ENCODE measurements at places on chromosomes 3 and 15.

- no peak for DNase-seq
These were observed 49.9 kb upstream of the FURIN start for GRCh38 chr15:90818251-90819210.

- no peak for DNase-seq
These were observed 33.5 kb downstream of the PDIA5 start for GRCh38 chr3:123100193-123100776.

- DNase-seq: no peak
These were observed 12.8 kb downstream of the PCSK6 start for GRCh38 chr15:101476756-101477155.

- DNase-seq: no peak
These were observed 14.8 kb downstream of the MUC13 start for GRCh38 chr3:124919756-124920155.

- no peak for DNase-seq
These were observed 31.1 kb upstream of the HHATL start for GRCh38 chr3:42733501-42734262.

DNA sequence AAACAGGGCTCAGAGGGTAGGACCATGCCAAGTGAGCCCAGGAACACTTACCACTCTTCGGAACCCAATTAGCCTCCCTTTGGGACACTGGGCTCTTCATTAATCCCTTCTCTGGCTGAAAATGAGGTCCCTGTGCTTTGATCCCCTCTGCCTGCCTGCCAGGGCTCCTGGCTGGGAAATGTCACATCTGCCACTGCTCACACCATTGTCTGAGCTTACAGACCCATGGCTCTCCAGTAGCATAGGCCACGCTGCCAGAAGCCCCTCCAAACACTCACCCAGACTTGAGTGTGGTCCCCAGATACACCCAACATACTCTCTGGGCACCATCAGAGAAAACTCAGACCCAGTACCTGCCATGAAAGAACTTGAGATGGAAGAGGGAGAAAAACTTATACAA, 287.3 kb downstream of the XXYLT1 start:
- no peak for DNase-seq

- DNase-seq: peak; percentile 4
These were observed 115.7 kb upstream of the P2RY1 start for GRCh38 chr3:152719264-152719663.

- DNase-seq: no peak
These were observed 612.8 kb upstream of the AGTR1 start for GRCh38 chr3:148084931-148085330.

DNA sequence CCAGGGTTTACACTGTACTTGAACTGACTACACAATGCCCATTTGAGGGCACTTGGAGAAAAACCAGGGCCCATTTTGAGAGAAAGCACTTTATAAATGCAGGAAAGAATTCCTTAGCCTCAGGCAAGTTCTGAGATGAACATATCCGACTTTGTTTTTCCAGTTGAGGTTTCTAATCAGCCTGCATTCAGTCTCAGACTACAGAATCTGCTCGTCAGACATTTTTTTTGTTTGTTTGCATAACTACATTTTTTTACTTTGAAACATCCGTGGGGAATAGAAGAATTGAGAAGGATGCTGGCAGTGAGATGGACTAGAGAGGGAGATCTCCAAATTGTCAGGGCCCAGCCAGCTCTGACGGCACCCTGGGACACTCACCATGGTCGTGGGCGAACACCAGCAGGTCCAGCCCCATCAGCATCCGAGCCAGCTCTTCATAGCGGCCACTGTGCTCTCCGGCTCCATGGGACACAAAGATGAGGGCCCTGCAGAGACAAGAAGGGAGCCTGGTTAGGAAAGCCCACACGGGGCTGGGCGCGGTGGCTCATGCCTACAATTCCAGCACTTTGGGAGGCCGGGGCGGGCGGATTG, 40.8 kb downstream of the MGLL start:
- no peak for DNase-seq

DNA sequence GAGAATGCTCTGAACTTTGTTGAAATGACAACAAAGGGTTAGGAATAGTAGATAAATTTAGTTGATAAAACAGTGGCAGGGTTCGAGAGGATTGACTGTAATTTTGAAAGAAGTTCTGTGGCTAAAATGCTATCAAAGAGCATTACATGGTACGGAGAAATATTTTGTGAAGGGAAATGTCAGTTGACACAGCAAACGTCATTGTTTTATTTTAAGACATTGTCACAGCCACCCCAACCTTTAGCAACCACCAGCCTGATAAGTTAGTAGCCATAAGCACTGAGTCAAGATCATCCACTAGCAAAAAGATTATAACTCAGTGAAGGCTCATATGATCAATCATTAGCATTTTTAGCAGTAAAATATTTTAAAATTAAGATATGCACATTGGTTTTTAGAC, 8.7 kb upstream of the ST3GAL6 start:
- no peak for DNase-seq

DNA sequence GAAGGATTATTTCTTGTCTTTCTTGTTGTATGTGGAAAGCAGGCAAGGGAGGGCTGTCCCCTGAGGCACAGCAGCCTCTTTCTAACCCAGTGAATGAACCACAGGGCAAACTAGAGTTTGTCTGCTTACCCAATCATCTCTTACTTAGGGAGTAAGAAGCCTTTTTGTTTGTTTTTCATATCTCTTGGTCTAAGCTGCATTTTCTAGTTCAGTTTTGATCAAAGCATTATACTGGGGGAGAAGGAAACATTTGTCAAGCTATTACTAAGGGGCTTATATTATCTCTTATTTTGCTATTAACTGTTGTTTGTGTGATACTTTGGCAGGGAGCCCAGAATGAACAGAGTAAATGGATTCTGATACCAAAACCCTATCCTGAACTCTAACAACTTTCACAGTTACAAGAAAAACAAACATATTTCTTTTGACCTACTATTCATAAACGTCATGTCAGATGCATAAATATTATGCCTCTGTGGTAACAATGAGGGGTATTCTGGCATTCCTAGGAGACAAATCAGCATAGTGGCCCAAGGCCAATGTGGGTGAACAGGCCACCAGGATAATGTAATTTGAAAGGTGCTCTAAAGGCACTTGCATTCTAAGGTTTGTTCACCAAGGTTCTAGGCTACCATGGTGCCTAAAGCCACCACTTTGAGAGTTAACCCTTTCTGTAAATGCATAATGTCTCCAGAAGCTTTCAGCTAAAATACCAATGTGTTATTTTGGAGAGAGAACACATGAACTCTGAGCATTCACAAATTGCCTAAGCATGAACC, 271.6 kb upstream of the ZPLD1 start:
- no peak for DNase-seq

- DNase-seq: no peak
These were observed 215.7 kb downstream of the STT3B start for GRCh38 chr3:31748281-31748932.

DNA sequence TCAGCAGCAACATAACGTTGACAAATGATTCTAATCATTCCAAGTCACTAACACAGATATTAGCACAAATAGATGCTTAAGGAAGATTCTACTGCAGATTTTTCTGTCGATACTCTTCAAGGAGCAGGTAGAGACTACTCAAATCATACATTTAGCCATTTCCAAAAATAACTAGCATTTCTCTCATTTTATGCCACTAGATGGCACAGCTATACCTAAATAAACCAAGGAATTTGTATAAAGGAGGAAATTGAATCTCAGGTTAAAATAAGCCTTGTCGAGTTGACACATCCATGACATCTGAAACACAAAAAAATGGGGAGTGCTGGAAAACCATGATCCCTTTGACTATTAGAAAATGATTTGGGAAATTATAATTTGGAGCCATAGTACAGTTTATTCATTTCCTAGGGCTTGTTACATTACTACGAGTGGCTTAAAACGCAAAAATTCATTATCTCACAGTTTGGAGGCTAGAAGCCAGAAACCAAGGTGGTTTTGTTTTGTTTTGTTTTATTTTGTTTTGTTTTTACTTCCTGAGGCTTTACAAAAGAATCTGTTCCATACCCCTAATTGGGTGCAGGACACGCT, 59.5 kb upstream of the STRIT1 start:
- DNase-seq: peak; percentile 14

- no peak for DNase-seq
These were observed 63.3 kb downstream of the ULK4 start for GRCh38 chr3:41898631-41899030.

- DNase-seq: no peak
These were observed 105.8 kb downstream of the FNDC3B start for GRCh38 chr3:172145031-172145686.

DNA sequence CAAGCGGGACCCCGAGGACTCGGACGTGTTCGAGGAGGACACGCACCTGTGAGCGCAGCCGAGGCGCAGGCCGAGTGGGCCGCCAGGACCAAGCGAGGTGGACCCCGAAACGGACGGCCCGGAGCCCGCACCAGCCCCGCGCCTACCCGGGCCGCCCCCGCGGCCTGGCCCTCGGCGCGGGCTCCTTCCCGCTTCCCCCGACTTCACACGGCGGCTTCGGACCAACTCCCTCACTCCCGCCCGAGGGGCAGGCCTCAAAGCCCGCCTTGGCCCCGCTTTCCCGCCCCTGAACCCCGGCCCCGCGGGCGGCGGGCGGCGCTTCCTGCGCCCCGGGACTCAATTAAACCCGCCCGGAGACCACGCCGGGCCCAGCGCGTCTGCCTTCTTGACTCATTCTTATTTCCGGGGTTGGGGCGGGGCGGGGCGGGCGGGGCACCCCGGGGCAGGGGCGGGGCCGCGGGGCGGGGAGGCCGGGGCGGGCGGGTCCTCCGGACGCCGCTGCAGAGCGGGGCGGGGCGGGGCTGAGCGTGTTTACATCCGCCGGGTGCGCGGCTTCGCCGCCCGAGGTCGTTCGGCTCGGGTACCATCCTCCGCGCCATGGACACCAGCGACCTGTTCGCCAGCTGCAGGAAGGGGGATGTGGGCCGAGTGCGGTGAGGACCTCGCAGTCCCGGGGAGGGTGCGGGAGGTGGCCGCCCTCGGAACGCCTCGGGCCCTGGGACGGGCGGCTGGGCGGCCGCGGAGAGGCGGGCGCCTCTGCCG, at the start of gene ABTB1:
TSS of gene ABTB1 (plus strand) at position 524 of the 762 bp plus-strand sequence. CDS start at position 598, 74 bp downstream.
- DNase-seq: no peak

GRCh38 chr3:189712906-189713483, 81.8 kb downstream of the TP63 start:
- DNase-seq: no peak

DNA sequence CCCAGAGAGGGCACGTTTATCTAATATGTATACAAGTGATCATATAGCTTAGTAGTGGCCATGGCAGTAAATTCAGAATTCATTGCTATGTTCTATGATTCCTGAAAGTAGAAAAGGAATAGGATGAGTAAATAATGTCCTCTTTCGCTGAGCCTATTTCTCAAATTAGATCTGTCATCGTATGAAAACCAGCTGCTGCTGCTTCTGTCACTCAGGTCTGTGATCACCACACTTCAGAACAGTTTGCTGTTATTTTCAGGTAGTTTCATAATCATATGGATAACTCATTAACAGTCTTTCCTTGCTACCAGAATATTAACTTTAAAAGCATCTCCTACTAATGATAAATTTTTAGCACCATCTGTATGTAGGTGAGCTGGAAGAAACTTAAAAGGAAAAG, 289.1 kb upstream of the AZI2 start:
- no peak for DNase-seq

- DNase-seq: no peak
These were observed 1.1 kb downstream of the STAC start for GRCh38 chr3:36381311-36381956.

DNA sequence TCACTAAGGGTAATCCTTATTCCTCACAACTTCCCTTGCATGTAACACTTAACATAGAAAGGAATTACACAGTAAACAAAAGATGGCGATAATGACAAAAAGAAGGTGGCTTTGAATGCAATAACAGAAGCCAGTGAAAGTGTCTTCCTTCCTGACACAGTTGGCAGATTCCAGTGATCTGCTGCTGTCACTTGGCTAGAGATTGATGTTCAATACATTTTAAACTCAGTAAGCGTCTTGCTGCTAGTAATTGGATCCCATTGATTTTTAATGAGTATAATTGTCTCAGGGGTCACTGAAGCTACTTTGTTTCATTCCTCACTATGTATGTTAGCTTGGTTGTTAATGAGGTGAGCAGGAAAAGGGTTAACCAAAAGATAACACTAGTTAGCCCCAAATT, 692.7 kb downstream of the NTRK3 start:
- DNase-seq: no peak

DNA sequence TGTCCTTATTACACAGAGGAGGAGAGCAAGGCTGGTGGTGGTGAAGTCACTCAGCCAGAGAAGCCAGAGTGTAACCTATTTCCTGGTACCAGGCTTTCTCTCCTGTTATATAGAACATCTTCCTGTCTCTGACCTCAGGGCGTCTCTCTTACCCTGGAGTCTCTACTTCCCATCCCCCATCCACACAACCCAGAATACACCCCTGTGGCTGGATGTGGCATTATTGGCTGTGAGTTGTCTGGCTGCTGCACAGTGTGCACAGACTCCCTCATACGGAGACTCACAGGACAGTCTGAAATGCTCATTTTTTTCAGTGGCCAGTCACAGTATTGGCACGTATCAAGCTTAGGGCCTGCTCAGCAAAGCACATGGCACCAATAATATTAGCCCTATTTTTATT, 8.6 kb downstream of the PODXL2 start:
- DNase-seq: no peak

DNA sequence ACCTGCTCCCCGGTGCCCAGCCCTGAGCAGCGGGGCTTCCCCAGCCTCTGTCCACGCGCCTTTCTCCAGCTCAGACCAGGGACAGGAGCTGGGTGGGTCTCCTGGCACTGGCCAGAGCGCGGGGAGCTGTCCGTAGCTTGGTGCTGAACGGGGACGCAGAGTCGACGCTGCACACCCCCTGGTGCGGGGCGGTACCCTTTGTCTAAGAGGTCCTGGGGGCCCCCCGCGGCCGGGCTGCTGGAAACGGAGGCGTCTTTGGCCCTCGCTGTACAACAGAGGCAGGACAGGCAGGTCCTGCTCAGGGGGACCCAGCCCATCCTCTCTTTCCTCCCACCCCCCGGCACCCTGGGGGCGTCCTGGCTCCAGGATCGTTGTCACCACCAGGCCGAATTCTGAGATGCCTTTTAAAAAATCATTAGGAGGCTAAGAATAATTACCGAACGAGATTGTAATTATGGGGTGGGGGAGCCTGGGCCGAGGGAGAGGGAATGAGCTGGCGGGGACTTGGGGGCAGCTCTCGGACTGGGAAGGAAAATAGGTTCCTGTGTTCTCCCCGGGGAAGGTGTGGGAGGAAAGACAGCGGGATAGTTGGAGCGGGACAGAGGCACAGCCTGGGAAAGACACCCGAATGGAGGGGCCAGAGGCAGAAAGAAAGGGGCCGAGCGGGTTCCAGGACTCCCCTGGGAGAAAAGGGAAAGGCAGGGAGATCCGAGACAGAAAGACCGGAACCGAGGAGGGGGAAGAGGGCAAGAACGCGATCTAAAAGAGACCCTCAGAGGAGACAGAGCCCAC, 4.1 kb upstream of the SKOR1 start:
- no peak for DNase-seq

DNA sequence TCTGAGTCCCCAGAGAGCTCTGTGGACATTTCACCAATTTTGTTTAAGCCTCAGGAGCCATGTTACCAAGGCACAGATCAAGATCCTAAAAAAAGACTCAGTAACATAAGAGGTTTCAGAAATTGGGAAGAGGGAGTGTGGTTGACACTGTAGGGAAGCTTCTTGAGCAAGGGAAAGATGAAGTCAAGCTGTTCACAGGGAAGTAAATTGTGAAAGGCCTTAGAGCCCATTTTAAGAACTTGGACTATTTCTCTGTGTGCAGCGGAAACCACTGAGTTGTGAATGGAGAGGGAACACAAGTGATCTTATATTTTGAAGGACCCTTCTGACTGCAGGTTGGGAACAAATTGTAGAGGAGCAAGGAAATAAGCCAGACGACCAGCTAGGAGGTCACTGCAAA, 18.7 kb downstream of the BCL2A1 start:
- no peak for DNase-seq

- peak; percentile 94 for DNase-seq
These were observed 6.3 kb upstream of the PKM start for GRCh38 chr15:72237029-72237852.

- peak; percentile 87 for DNase-seq
These were observed 6.8 kb downstream of the RARRES1 start for GRCh38 chr3:158725348-158726011.
